Activated T-helper 1 cell treated with anti-CD3 and anti-CD28 coated beads, Interleukin-12 subunit alpha, Interleukin-12 subunit beta, Interleukin-2, Interleukin-4 antibody, amounts not matched to agents 30 ng/mL and 10 ng/mL and 1 ng/mL, durations not matched to agents 14 hours and 24 hours and 36 hours (primary cell): ENCODE measurements at places on chromosomes 2 and 18. TPM values are rescaled to one million over a fixed set of nuclear protein-coding genes. Genes with fewer than 3 reads are reported as not detected.

GRCh38 chr2:49045083-49045482, 109.2 kb downstream of the FSHR start:
- DNase-seq: no peak

DNA sequence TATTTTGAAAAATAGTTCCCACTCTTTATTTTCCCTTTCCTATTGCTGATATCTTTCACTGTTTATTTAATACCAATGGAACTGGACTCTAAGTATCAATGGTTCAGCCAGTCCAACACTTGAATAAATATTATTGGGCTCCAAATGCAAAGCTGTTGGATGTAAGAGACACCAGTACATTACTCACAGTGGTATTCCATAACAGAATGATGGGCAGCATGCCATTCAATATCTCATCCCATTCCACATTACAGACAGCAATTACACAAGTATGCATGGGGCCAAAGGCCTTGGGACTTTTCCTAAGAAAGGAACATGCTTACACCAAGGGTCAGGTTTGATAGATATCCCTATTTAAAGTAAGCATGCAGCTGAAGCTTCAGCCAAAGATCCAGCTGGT, 231.9 kb downstream of the RND3 start:
- DNase-seq: no peak

- no peak for DNase-seq
Observed at GRCh38 chr2:118268268-118268667, 180.0 kb downstream of the INSIG2 start.

DNA sequence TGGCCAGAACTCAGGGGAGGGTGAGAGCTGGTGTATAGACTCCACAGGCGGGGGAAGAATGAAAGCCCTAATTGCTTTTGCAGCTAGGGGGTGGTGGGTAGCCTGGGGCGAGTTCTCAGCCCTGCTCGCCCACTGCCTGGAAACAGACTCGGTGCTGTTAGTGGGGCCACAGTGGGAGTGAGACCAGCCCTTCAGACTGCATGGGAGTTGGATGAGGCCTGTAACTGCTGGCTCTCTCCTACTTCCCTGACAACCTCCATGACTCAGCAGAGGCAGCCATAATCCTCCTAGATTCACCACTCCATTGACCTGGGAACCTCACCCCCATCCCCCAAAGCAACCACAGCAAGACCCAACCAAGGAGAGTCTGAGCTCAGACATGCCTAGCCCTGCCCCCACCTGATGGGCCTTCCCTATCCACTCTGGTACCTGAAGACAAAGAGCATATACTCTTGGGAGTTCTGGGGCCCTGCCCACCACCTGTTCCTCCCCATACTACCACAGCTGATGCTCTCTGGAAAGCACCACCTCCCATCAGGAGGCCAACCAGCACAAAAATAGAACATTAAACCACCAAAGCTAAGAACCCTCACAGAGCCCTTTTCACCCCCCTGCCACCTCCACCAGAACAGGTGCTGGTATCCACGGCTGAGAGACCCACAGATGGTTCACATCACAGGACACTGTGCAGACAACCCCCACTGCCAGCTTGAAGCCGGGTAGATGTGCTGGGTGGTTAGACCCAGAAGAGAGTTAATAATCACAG, 226.3 kb downstream of the EIPR1 start:
- DNase-seq: no peak

DNA sequence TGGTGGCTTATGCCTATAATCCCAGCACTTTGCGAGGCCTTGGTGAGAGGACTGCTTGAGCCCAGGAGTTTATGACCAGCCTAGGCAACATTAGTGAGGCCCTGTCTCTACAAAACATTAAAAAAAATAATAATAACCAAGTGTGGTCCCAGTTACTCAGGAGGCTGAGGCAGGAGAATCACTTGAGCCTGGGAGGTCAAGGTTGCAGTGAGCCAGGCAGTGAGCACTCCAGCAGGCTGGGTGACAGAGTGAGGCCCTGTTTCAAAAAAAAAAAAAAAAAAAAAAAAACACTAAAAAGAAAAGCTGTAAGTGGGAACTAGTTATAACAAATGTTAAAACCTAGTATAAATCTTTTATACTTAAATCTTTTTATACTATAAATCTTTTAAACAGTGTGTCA, 146.2 kb upstream of the ITGA4 start:
- DNase-seq: no peak

GRCh38 chr18:65769652-65770051, 18.8 kb downstream of the CDH7 start:
- DNase-seq: no peak

GRCh38 chr2:232013701-232014353, 52.3 kb downstream of the DIS3L2 start:
- DNase-seq: no peak

- no peak for DNase-seq
Observed at GRCh38 chr2:32358111-32358482, 1.3 kb downstream of the BIRC6 start.

DNA sequence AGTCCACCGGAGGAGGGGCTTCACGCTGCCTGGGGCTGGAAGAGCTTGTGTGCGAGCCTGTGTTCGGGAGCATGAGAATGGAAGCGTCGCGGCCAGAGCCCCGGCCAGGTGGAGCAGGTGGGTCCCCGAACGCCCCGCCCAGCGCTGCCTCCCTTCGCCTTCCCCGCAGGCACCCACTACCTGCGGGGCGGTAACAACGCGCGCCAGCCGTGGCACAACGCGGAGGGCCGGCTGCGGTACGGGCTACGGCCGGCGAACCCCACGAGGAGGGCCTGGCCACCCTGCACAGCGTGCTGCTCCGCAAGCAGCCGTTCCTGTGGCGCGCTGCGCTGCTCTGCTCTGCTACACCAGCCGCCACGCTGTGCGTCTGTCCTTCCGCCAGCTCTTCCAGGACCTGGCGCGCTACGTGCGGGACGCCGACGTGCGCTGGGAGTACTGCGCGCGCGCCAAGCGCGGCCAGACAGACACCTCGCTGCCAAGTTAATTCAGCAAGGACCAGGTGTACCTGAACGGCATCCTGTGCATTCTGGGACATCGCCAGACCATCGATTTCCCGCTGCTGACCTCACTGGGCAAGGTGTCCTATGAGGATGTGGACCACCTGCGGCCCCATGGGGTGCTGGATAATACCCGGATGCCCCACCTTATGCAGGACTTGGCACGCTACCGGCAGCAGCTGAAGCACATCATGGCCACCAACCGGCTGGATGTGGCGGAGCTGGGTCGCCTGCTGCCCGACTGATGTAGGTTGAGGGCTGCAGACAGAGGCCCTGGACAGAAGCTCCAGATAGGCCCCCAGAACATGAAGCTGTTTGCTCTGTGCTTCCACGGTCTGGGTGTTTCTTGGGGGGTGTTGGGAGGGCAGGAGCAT, 200.6 kb downstream of the NAPG start:
- no peak for DNase-seq

The DSC2 gene
- total RNA-seq: not detected in 2 replicates

The KCNJ3 gene
- not detected in 2 replicates for total RNA-seq
